ENCODE measurements at places on chromosomes 6 and 20.
A peak's percentile ranks its signal among the peaks of the same experiment; 100 is the strongest.

- no peak for DNase-seq
These were observed 170.2 kb downstream of the CDKAL1 start for GRCh38 chr6:20704325-20705025.

DNA sequence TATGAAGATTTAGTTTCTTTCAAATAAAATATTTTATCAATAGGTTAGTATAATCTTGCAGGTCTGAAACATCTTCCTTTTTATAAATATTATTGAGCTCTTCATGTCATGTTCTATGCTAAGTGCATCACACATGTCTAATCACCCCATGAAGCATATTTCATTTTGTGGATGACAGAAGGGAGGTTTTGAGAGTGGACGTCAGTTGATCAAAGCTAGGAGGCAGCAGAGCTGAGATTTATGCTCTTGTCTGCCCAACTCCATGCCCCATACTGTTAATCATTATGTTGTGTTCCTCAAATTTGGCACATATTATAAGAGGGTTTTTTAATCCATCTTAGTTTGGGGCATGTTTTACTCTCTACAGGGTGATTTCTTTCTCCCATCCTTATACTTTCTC is 22.7 kb downstream of the DSE start:
- no peak for DNase-seq

- DNase-seq, result no peak
These were observed 117.6 kb downstream of the JPH2 start for GRCh38 chr20:44069203-44070011.

GRCh38 chr6:137681445-137682009 is 185.5 kb upstream of the TNFAIP3 start:
- no peak for DNase-seq

DNA sequence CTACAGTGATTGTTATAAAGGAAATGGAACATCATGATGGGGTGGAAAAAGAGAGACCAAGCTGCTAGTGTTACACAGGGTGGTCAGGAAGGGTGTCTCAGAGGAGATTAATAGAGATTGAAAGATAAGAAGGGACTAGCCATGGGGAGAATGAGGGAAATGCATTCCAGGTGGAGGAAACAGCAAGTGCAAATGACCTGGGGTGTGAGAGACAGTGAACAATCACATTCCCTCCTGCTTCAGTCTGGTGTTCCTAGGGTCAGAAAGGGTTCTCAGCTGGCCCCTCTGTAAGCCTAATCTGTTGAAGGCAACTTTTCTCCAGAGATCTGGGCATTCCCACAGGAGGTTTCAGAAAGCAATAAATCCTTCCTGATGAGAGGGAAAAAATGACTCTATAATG is 3.6 kb upstream of the KCNB1 start:
- no peak for DNase-seq

DNA sequence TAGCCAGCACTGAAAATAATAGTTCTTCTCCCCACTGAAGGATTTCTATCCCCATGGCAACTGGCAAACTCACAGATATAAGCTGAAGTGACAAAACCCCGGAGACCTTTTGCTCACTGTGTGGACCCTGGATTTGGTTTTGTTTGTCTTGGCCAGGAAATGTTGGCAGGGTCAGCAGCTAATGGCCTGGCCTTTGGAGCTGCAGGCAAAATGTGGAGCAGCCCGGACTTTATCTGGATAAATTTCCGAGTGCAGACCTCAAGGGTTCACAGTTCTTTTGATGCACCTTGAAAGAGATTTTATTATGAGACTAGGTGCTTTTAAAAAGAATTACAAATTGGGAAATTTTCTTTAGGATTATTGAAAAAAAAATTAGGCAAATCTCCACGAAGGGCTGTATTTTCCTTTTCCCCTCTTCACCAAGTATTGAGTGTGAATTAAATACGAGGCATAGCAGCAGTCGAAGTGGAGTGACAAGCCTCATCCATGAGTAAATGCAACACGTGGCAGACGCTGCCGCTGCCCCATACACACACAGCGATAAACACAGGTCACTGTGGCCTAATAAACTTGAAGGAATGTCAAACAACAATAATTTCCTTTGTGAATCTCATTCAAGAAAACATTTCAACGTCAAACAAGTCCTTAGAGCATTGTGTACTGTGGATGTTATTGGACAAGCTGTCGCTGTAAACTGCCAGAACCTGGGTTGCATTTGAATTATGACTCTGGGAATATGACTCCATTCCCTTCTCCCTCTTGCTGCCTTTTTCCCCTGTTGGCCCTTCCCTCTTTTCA is 35.1 kb upstream of the CCN6 start:
- peak; percentile 53 for DNase-seq

GRCh38 chr20:17870086-17870740 is 98.4 kb downstream of the SNX5 start:
- peak; percentile 74 for DNase-seq

- no peak for DNase-seq
These were observed 243.1 kb upstream of the SLC35B3 start for GRCh38 chr6:8678466-8678865.
